Activated CD4-positive, alpha-beta memory T cell treated with anti-CD3 and anti-CD28 coated beads, Interleukin-2, amount 10 ng/mL, durations not matched to agents 7 days and 5 days (primary cell): ENCODE measurements at places on chromosomes 13 and 19. TPM values are rescaled to one million over a fixed set of nuclear protein-coding genes. Genes with fewer than 3 reads are reported as not detected.

Gene CCL25
- not detected for total RNA-seq

DNA sequence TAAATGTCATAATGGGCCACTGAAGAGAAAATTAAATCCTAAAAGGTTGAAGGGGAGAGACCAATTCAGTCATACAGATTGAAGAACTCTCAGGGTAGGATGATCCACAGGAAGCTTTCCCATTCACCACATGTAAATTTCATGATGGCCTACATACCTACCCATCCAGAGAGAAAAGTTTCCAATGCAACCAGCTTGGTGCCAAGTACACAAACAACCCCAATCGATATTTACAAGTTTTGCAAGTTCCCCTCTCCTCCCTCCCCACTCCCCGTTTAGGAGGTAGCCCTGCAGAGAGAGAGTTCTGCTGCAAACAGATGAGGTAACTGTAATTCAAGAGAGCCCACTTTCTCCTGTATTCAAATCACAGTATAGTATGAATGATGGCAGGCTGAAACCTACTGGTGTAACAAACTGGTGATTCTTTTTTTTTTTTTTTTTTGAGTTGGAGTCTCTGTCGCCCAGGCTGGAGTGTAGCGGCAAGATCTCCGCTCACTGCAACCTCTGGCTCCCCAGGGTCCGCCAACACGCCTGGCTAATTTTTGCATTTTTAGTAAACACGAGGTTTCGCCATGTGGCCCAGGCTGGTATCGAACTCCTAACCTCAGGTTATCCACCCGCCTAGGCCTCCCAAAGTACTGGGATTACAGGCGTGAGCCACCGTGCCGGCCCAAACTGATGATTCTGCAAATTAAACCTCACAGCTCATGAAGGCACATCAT lies 14.4 kb downstream of the FOXO1 start:
- no peak for DNase-seq

DNA sequence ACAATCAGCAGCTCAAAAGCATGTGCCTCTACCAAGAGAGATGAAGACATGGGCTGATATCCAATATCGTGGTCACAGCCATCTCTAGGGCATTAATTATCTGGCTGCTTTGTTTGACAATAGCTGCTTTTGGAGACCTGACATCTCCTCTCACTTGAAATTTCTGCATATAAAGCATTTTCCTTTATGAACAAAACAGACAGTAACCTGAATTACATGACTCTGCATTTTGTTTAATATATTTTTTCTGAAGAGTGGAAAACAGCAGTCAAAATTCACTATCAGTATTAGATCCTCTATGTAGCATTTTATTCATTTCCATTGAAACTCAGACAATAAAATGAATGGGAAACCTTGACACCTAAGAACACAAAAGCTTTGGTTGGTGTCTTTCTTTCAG lies 42.4 kb upstream of the ESD start:
- no peak for DNase-seq

Gene CNFN
- not detected for total RNA-seq

DNA sequence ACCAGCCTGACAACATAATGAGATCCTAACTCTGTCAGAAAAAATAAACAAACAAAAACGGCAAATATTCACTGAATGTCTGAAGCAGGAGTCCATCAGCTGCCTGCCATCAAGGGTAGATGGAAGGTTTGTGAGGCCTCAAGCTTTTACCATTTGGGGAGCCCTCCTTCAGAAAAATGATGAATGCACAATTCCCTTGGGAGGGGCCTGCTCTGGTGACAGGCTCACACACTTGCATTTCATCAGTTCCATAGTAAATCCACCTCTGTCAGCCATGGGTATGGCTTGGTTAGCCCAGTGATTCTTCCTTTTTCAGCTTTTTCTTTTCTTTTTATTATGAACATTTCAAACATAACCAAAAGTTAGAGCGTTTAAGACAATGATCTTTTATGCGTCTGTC lies 26.3 kb upstream of the KATNAL1 start:
- no peak for DNase-seq

GRCh38 chr19:49014123-49014869 lies 2.6 kb downstream of the LHB start:
- no peak for DNase-seq

DNA sequence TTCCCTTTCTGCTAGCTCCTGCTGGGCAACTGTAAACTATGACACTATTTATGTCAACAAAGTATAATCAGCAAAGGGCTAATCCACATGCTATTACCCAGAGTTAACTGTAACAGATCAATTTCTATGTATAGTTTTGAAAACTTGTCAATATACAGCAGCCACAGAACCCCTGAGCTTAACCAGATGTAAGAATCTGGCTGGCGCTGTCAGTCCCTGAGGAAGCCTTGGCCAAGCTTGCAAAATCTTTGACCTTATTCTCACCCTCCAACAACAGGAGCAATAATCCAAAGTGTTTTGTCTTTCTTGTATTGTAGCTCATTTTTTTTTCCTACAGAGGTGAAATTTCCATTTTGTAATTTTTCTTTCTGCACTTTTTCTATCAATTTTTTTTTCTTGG lies 1230.1 kb upstream of the SLC10A2 start:
- no peak for DNase-seq

- DNase-seq, result no peak
Observed at GRCh38 chr19:38210458-38210987, 13.5 kb downstream of the DPF1 start.

DNA sequence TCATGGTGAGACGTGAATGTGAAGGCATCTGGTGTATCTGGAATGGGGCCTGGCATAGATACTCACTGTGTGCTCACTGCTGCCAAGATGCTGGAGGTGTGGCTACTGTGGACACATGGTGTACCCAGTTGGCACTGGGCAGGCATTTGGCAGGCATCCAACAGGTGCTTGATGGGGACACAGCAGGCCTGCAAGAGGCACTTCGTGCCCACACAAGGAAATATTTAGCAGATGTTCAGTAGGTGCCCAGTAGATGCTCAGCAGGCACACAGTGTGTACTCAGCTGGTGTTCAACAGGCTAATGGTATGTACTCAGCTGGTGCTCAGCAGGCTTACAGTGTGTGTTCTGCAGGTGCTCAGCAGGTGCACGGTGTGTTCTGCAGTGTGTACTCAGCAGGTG lies 14.2 kb downstream of the CRTC1 start:
- DNase-seq, result no peak

Gene LYL1
- 5.7 TPM for total RNA-seq
